Non-pigmented ciliary epithelial cell (primary cell): ENCODE measurements at places on chromosomes 1 and 21.
A peak's percentile ranks its signal among the peaks of the same experiment; 100 is the strongest.

GRCh38 chr1:3196577-3197245 is 127.7 kb downstream of the PRDM16 start:
- no peak for DNase-seq

DNA sequence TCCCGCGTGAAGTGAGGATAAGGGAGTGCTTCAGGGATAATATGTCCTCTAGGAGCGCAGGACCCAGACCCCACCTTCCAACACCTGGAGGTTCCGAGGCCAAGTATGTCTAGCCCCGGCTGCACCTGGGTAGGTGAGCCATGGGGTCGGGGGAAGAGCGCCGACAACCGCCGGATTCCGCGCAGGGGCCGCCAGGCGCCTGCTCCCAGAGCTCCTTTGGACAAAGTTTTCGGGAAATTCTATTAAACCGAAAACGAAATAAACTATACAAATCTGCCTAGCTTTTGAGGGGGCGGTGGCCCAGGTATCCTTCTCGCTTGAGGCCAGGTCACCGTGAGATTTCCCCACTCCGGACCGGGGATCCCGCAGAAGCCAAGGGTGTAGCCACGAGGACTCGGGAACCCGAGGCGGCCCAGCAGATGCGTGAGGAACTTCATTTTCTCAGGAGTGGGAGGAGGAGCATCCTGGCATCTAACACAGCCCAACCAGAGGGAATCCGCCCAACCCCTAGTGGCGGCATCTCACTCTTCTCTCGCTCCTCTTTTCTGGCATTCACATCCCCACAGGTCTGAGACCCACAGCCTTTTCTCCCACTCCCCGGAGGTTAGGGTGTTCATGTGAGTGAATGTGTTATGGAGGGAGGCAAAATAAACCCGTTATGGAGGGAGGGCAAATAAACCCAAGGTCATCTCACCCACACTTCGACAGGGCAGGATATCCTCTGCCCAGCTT is 2.3 kb upstream of the DMRTA2 start:
- DNase-seq = no peak

DNA sequence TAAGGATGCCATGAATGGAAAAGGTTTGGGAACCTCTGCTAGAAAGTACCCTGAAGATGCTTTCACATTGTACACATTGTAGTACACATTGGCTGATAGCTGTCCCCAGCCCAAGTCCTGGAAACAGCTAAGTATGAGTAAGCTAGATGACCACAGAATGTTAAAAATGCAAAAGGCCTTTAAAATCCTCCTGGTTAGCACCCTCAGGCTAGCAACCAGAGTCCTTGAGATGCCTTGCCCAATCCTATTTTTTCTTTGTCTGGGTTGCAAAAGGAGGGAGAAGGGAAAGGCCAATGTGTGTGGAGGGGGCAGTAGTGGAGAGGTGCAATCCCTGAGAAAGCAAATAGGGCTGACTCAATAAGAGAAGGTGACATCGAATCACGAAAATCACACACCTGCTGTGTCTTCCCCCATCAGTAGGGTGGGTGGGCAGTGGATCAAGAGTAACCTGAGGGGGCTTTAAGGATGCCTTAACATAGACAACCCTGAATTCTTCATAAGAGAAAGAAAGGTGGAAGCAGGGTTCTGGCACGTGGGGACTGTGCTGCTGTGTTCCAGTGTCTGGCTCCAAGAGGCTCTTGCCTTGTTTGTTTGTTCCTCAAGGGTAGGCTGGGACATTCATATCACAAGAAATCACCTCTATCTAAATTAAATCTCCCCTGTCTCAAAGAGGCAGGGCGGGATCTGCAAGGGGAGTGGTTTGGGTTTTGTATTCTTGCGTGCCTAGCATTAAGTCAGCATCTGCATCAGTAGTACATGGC is 266.2 kb upstream of the PLXNA2 start:
- peak; percentile 68 for DNase-seq

DNA sequence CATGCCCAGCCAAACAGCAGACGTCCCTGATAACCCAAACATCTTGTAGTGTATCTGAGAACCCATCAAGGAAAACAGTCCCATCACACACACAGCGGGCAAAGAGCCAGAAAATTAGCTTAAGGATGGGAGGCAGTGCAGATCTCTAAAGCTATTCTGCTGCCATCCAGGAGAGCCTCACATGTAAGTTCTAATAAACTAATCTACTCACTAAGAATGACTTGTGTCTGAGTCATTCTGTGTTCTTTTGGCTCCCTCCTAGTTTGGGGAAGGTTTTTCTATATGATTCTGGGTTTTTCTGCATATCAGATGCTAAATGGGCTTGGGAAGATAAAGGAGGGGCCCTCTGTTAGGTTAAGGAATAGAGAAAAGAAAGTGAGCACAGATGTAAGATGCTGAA is 162.8 kb downstream of the HUNK start:
- DNase-seq = no peak

GRCh38 chr1:212981571-212982328 is 31.4 kb downstream of the VASH2 start:
- DNase-seq = no peak

DNA sequence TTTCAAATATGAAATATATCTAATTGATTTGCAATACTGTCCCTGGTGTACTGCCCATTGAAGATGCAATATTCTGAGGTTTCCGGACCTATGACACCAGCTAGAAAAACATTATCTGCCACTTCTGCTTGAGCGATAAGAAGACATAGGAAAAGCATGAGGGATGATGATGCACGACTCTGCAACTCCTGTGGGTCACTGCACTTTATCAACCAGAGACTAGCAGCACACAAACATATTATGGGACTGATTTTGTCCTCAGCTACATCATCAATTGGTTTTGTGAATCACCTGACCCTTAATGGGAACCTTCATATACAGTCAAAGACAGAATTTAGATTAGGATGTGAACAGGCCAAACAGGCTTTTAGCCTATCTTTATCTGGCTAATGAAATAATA is 13.8 kb upstream of the KCNA3 start:
- no peak for DNase-seq

- no peak for DNase-seq
Observed at GRCh38 chr21:45082736-45083135, 8.4 kb downstream of the ADARB1 start.

DNA sequence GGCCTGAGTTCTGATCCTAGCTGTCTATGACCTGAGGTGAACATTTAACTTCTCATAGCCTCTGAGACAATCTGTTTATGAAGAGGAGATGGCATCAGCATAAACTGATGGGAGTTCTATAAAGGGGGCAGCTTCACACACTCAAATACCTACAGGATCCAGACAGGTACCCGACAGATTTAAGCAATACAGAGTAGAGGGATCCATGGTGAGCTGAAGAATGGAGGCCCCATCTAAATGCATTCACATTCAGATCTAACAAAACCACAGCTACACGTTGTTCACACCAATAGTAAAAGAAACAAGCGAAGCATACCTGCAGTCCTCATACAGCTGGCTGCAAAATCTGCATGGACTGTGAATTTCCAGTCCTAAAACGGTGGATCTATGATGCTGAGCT is 48.7 kb upstream of the ESRRG start:
- no peak for DNase-seq

- no peak for DNase-seq
Observed at GRCh38 chr1:232973652-232974611, 23.5 kb downstream of the NTPCR start.

DNA sequence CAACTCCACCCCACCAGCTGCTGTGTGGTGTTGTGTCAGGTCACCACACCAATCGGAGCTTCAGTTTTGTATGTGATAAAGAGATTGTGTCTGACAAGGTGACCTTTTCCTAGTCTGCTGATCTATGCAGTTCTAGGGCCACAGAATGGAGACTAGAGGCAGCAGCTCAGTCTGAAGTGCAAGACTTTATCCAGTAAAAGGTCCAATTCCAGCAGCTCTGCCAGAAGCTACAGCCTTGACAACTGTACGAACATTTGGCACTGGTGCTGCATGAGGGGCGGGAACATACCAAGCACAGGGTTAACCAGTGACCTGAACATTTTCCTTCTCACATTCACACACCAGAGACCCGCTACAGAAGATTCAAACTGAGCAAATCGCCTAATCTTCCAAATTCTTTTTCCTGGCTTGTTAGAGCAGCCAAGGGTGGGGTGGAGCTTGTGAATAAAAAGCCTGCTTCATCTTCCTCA is 9.3 kb downstream of the FMO1 start:
- DNase-seq = no peak

- no peak for DNase-seq
Observed at GRCh38 chr1:67700220-67700619, 15.2 kb downstream of the GADD45A start.

DNA sequence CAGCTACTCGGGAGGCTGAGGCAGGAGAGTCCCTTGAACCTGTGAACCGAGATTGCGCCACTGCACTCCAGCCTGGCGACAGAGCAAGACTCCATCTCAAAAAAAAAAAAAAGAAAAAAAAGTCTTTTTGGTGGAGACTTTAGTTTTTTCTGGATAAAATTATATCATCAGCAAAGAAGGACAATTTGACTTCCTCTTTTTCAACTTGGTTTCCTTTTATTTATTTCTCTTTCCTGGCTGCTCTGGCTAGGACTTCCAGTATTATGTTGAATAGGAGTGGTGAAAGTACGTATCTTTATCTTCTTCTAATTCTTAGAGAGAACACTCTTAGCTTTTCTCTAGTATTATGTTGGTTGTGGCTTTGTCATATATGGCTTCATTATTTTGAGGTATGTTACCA is 130.8 kb downstream of the PCBP3 start:
- DNase-seq = no peak

- no peak for DNase-seq
Observed at GRCh38 chr1:206812471-206812870, 40.2 kb upstream of the IL10 start.

DNA sequence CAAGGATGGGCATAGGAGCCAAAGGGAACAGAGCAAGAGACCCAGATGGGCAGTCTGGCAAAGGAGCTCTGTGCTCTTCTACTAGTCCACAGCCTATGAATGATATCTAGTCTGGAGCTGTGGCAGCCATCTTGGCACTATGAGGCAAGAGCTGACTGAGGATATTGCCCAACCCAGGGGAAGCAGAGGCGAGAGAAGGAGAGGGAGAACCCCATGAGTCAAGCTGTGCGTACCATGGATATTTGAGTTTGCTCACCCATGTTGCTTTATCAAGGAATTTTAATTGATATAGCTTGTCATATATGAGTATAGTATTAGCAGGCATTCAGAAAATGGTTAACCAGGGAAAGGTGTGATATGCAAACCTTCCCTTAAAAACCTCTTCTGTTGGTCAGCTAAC is 420.9 kb downstream of the PRDM2 start:
- DNase-seq = no peak

- no peak for DNase-seq
Observed at GRCh38 chr1:230272557-230272956, 153.6 kb downstream of the PGBD5 start.

DNA sequence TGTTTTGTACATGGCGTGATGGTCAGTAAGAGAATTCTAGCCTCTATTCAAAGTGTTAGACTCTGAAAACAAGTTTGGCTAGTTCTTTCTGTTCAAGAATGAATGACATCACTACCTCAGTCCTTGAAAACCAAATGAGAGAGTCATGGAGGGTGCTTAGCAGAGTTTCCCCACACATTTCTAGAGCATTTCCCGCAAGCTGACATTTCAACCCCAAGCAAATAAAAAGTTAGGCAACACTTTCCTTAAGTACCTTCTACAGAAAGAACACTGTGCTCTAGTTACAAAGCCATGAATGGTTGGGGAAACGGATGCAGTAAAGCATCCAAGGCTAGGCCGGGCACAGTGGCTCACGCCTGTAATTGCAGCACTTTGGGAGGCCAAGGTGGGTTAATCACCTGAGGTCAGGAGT is 47.9 kb upstream of the SLC44A3 start:
- no peak for DNase-seq

DNA sequence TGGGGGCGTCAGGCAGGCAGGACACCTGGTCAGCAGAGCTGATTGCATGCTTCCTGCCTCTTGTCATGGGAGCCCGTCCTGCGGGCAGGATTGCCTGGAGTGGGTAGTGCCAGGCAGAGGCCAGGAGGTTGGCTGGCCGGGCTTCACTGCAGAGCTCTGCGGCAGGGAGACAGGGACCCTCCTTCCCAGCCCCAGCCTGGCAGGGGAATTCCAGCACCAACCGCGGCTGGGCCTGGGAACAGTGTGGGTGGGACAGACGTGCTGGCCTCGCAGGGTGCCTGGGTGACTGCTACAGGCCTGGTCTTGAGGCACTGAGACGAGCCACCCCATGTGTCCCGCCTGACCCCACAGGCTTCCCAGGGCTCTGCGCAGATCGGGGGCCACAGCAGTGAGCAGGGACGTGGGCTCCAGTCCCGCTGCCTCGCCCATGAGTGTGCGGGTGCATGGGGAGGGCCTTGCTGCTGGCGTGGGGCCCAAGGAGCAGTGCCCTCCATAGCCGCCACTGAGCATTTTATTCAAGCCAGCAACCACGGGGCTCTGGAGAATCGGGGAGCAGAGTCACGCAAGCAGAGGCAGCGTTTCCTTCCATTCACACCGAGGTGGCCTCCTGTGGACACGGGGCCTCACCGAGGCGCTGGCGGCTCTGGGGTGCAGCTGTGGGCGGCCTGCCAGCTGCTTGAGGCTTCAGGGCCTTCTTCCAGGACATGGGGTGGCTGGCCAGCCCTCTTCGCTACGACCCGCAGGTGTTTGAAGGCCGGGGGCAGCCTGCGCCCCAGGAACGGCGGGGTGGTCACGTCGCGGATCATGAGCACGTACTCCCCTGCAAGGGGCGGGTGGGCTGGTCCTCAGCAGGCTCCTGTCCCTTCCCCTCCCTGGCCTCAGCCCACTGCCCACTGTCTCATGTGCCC is 70.3 kb downstream of the MORN1 start:
- DNase-seq = no peak

DNA sequence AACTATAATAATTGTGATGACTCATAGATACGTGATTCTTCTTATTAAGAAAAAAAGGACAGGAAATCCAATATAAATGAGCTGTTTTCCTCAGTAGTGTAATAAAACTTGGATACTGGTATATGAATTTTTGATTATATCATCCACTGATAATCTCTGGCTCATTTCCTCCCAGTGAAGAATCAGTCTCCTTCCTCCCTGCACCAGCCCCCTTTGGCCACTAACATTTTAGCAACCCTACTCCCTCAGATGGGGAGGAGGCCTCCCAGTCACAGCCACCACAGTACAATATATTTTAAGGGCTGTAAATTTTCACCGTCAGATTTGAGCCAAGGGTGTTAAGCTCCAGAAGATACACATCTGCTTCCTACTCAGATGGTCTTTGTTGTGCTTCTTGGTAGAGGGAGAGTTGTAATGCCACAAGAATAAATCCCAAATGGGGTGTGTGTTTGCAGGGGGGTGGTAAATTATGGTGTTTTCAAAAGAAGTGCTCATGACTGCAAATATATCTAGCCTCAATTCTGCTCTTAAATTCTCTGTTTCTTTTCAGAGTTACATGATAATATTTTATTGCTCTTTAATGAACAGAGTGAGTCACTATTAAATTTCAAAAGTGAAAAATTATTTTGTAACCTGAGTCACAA is 153.5 kb downstream of the HLX start:
- no peak for DNase-seq

DNA sequence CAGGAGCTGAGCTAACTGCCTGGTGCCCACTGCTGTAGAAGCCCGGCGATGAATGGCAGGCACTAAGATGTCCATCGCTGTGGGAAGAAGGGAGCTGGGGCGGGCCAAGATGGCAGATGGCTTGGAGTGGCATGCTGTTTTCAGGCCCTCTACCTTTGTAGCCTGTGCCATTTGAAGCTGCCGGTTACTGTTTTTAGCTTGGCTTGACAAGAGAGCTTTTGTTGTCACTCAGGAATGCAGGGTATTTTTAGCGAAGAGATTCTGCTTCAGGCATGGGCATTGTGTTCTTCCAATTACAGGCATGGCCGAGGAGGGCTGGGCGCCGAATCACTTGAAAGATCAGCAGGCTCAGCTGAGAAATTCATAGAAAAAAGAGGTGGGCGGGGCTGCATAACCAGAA is 348.7 kb downstream of the RPS6KC1 start:
- DNase-seq = no peak
